Eye (tissue), 1 donor: ENCODE measurements at places on chromosomes 7 and 10.

DNA sequence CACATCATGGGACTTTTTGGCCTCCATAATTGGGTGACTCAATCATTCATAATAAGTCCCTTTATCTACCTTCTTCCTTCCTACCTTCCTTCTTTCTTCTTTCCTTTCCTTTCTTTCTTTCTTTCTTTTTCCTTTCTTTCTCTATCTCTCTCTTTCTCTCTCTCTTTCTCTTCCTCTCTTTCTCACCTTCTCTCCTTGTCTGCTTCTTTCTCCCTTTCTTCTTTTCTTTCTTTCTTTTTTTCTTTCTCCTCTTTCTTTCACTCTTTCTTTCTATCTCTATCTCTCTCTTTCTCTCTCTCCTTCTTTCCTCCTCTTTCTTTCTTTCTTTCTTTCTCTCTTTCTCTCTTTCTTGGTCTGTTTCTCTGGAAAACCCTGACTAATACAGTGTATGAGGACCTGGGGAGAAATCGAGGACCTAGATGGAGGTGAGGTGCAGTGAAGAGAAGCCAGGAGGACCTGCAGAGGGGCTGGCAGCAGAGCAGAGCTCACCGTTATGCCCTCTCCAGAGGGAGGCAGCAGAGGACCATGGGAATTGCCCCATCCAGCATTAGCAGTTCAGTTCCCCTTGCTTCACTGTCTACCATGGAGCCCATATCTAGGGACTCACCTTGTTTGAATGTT, 52.7 kb upstream of the BTRC start:
- no peak for DNase-seq

DNA sequence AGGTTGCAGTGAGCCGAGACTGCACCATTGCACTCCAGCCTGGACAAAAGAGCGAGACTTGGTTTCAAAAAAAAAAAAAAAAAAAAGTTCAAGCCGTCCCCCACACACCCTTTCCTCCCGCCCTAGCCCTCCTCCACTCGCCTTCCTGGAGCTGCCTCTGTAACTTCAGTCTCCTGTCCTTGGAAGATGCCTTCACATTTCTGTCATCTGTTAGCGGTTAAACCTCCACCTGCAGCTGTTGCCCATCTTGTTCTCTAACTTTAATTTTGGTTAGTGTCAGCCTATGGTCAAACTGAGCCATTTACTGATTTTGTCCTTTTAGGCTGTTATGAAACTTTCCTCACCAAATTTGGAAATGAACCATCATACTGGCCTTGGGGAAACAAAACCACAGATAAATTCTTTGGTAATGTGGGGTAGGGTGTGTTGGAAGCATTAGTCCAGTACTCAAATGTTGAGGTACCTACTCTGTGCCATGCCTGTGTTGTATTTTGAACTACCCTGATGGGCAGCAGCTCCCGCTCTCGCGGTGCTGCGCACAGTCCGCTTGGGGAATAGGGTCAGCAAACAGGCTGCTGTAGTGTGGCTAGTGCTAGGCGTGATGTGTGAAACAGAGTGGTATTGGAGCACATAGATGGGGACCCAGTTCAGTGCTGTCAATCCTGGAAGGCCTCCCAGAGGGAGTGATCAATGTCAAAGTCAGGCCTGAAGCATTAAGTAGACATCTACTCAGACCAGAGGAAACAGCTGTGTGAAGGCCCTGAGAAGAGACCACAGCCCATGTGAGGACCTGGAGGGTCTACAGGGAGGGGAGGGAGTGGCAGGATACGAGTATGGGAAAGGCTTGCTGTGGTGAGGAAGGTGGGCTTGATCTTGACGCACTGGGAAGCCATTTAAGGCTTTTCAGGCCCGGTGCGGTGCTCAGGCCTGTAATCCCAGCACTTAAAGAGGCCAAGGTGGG, 26.9 kb downstream of the SFXN4 start:
- no peak for DNase-seq

DNA sequence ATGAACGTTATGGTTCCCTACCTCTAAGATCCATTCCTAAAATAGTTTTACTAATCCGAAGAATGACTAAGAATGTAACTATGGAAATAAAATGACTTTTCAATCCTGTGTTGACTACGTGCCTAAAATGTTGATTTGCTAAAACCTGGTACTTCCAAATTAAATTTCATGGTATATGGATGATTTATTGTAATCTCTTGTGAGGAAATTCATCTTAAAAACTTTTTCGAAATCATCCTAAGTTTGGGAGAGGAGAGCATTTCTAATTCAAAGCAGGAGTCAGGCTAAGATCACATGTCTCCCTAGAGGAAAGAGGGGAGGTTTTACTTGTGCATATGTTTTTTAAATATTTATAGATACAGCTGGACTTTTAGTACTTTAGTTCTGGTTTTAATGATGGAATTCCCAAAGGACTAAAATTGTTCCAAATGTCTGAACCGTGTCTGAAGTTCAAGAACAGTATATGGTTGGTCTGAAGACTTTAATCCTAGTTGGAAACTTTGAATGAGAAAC, 483.9 kb downstream of the AUTS2 start:
- DNase-seq = peak; percentile 74

- DNase-seq = no peak
Observed at GRCh38 chr10:1152386-1153250, 96.4 kb downstream of the WDR37 start.

- peak; percentile 56 for DNase-seq
Observed at GRCh38 chr10:105952153-105952552, 1212.4 kb downstream of the SORCS1 start.

DNA sequence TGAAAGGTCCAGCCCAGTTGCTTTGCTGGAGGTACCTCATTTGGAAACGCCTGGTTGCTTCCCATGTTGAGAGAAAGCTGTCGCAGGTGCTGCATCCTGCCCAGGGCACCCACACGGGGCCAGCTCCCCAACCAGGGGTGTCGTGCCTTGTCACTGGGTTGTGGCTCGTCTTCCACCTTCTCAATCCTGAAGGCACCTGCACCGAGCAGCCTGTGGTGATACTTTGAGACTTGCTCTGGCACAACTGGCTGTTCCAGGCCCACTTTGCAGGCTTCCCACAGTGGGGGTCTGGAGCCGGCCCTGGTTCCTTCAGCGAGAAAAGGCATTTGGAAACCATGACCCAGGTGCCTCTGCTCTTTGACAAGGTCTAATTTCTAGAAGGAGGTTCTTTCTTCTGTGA, 197.3 kb upstream of the PPP2R2D start:
- no peak for DNase-seq

- no peak for DNase-seq
Observed at GRCh38 chr10:61778137-61778536, 115.4 kb downstream of the CABCOCO1 start.

- no peak for DNase-seq
Observed at GRCh38 chr10:28503114-28503513, 29.8 kb upstream of the WAC start.

DNA sequence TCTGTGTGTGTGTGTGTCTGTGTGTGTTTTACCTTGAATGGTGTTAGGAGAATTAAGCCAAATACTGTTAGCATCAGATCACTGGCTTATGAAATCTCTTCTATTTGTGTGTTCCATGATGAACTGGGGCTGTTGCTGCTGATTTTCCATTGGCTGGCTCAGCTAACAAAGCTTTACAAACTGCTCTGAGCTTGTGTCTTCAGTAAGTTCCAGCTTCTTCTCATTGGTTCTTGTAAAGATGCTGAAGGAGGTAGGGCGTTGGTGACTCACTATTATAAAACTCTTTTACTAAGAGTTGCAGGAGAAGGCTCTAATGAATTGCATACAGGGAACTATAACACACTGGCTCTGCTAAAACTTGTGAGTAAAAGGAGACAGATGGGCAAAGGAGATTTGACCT, 136.4 kb upstream of the PRKCQ start:
- DNase-seq = no peak

DNA sequence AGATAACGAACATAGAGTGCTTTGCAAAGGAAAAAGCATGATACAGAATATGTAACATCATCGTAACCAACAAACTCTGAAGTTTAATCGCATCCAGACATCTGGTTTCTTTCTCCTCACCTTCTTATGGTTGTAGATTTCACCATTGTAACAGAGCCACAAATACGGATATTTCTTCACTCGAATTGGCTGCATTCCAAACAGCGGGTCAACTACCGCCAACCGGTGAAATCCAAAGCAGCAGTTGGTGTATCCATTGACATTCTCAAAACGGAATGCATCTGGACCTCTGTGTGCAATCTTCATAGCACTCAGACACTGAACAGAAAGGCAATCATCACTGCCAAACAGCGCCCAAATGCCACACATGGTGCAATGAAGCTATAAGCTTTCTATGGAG, 3.4 kb downstream of the ASNS start:
- no peak for DNase-seq

GRCh38 chr7:40903872-40904271, 769.1 kb downstream of the SUGCT start:
- DNase-seq = no peak

DNA sequence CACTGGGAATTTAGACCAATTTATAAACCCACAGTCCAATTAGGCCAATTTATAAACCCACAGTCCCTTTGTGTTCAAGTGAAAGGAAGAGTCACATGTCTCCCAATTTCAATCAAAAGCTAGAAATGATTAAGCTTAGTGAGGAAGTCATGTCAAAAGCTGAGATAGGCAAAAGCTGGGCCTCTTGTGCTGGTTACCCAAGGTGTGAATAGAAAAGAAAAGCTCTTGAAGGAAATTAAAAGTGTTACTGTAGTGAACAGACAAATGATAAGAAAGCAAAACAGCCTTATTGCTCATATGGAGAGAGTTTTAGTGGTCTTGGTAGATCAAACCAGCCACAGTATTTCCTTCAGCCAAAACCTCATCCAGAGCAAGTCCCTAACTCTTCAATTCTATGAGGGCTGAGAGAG, 245.0 kb downstream of the HDAC9 start:
- DNase-seq = no peak

GRCh38 chr10:16950656-16951601, 133.7 kb upstream of the RSU1 start:
- DNase-seq = peak; percentile 96

DNA sequence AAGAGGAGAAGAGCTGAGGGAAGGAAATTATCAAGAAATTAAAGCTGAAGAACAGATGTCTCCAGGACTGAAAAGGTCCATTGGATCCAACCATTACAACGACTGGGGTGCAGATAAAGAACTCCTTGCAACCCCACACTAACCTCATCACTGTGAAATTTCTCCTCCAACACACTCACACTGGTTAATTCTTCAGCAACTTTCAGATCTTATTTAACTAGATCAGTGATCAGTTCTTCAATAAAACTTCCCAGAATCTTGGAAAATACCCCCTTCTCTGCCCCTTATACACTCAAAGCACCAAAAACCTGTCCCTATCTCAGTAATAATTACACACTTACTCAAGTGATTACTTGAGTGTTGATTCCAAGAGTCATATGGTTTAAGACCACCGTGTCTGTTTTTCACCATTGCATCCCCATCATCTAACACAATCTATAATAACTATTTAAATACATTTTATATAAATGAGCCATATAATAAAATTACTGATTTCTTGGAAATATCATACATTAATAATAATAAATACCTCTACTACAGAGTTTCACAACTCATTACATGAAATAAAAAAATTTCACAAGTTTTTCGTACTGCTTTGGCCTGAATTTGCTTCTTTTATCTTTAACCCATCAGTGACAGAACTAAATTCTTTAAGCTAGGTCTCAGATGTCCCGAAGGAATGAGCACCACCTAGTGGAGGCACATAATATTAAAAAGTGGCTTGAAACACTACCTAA, 123.7 kb downstream of the MPP7 start:
- peak; percentile 86 for DNase-seq

DNA sequence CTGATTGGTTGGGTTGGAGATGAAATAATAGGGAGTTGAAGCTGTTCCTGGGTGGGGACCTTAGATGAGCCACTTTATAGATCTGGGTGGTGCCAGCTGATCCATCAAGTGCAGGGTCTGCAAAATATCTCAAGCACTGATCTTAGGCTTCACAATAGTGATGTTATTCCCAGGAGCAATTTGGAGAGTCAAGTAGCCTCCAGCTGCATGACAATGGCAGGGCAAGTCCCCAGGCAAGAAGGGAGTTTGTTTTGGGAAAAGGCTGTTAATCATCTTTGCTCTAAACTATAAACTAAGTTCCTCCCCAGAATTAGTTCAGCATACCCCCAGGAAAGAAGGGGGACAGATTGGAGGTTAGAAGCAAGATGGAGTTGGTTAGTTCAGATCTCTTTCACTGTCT, 47.7 kb upstream of the WAPL start:
- no peak for DNase-seq

DNA sequence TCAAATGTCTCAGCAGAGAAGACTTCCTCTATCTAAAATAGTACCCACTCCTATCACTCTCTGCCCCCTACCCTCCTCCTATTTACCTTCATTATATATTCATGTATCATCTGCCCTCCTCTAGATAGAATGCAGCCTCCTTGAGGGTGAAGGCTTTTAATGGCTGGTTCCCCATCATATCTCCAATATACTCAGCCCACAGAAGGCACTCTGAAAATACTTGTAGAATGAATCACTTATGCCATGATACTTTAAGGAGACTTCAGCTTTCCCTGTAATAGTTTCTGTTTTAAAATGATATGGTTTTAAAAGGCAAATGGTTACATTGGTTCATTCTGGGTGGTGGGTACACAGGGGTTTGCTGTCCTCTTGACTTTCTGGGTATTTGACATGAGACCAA, 25.3 kb downstream of the GFRA1 start:
- DNase-seq = no peak
